ENCODE measurements at places on chromosomes 2 and 18. TPM values are rescaled to one million over a fixed set of nuclear protein-coding genes. Genes with fewer than 3 reads are reported as not detected.

GAREM2 gene
- 2.7 TPM for total RNA-seq

CNTNAP5 gene
- not detected for total RNA-seq

REG3A gene
- not detected for total RNA-seq

GREB1L gene
- 22.8 TPM for total RNA-seq

NEU2 gene
- not detected for total RNA-seq

RPRD1A gene
- 56.8 TPM for total RNA-seq

DNA sequence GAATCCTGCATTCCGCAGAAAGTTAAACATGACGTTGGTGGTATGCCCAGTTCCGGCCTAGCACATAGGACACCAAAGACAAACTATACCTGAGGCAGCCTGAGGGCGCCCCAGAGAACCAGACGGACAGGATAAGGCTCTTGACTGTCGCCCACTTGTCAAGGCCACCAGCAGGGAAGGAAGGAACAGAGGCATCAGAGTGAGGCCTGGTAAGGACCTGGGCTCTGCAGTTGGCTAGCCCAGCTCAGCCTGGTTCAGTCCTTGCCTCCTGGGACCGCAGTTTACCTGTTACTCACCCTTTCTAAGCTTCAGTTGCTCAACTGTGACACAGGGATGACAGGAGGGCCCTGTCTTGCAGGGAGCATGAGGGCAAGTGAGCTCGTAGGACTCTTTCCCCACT lies 82.1 kb downstream of the ACTR2 start:
- no peak overlapping the region for H3K4me3 ChIP-seq
- peaks cover 5% of the 10 kb centered on the region for H3K4me1 ChIP-seq
- no peaks in the 10 kb centered on the region for H3K36me3 ChIP-seq
- H3K27ac ChIP-seq, result peak overlapping the region; percentile 12
- no peaks in the 10 kb centered on the region for H3K27me3 ChIP-seq

GRCh38 chr2:102420290-102420689 lies 2.7 kb upstream of the IL18RAP start:
- H3K4me3 ChIP-seq, result no peak overlapping the region
- no peaks in the 10 kb centered on the region for H3K4me1 ChIP-seq
- no peak overlapping the region for H3K27ac ChIP-seq
- no peaks in the 10 kb centered on the region for H3K36me3 ChIP-seq
- no peaks in the 10 kb centered on the region for H3K27me3 ChIP-seq

DNA sequence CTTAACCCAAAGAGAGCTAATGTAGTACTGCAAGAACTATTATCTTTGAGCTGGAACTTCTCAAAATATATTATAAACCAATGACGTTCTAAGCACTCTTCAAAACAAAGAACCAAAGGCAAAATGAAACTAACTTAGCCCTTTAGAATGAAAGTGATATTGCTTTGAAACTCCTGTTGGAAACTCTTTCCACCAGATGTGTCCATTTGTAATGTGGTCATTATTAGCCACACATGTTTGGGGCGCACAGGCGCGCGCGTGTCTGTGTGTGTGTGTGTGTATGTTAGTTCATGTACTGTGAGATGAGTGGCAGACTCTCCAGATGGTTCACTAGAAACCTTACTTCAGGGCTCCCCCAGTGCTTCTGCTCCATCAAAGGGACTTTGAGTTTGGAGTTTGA lies 323.4 kb downstream of the BCL11A start:
- H3K4me1 ChIP-seq, result no peaks in the 10 kb centered on the region
- no peak overlapping the region for H3K27ac ChIP-seq
- no peaks in the 10 kb centered on the region for H3K27me3 ChIP-seq
- no peaks in the 10 kb centered on the region for H3K36me3 ChIP-seq

GRCh38 chr2:165594935-165595255 lies 125.4 kb downstream of the CSRNP3 start:
- H3K4me1 ChIP-seq, result no peaks in the 10 kb centered on the region
- H3K4me3 ChIP-seq, result no peak overlapping the region

GRCh38 chr2:144830543-144830942 lies 310.6 kb upstream of the ZEB2 start:
- DNase-seq, result no peak
- no peaks in the 10 kb centered on the region for H3K36me3 ChIP-seq
- peaks cover 2% of the 10 kb centered on the region for H3K4me1 ChIP-seq
- no peaks in the 10 kb centered on the region for H3K27me3 ChIP-seq

DNA sequence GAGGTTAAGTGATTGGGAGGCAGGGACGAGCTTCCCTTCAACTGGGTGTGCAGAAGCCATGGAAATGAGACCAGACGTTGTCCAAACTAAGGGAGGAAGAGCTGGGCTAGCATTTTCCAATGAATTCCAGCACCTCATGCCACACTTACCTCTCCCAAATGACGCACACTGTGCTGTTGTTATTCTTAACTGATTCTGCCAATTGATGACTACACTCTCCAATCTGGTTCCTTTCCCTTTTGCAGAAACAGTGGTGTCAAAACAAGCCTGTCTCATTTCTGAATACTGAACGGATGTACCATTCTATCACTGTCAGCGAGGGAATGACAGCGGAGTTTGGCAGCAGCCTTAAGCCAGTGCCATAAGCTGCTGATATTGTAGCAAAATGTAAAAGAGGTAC lies 380.5 kb upstream of the HNRNPA3 start:
- no peak overlapping the region for H3K27ac ChIP-seq
- no peak for DNase-seq
- no peaks in the 10 kb centered on the region for H3K27me3 ChIP-seq
- H3K4me1 ChIP-seq, result no peaks in the 10 kb centered on the region
- no peaks in the 10 kb centered on the region for H3K36me3 ChIP-seq

DNA sequence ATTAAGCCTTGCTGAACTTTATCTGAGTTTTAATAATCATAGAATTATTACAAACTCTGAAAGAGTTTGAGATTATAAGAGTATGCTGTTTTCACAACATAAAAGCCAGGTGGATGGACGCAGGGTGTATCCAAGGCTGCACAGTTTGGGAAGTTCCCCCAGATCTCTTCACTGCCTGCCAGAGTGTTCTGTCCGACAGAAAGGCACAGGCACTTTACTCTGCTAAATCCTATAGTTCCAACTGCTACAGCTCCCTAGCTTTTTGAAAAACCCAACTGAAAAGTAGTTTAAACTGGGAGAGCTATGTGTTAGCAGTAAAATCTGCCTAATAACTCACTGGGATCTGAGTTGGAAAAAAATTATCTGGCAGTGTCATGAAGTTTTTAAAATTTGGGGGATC lies 38.0 kb downstream of the MFSD6 start:
- H3K4me1 ChIP-seq, result peaks cover 9% of the 10 kb centered on the region
- no peaks in the 10 kb centered on the region for H3K27me3 ChIP-seq

GRCh38 chr2:141311430-141311829 lies 819.4 kb downstream of the LRP1B start:
- H3K36me3 ChIP-seq, result no peaks in the 10 kb centered on the region
- no peaks in the 10 kb centered on the region for H3K27me3 ChIP-seq
- no peak overlapping the region for H3K27ac ChIP-seq
- H3K4me1 ChIP-seq, result no peaks in the 10 kb centered on the region

- no peaks in the 10 kb centered on the region for H3K27me3 ChIP-seq
- no peaks in the 10 kb centered on the region for H3K36me3 ChIP-seq
- no peak overlapping the region for H3K4me3 ChIP-seq
- DNase-seq, result no peak
- peaks cover 2% of the 10 kb centered on the region for H3K4me1 ChIP-seq
- H3K27ac ChIP-seq, result no peak overlapping the region
Observed at GRCh38 chr2:38661306-38661705, 4.6 kb upstream of the GALM start.

GRCh38 chr2:54274781-54275242 lies 18.8 kb upstream of the TSPYL6 start:
- no peaks in the 10 kb centered on the region for H3K27me3 ChIP-seq
- no peaks in the 10 kb centered on the region for H3K4me1 ChIP-seq
- DNase-seq, result no peak
- H3K27ac ChIP-seq, result no peak overlapping the region
- no peaks in the 10 kb centered on the region for H3K36me3 ChIP-seq

DNA sequence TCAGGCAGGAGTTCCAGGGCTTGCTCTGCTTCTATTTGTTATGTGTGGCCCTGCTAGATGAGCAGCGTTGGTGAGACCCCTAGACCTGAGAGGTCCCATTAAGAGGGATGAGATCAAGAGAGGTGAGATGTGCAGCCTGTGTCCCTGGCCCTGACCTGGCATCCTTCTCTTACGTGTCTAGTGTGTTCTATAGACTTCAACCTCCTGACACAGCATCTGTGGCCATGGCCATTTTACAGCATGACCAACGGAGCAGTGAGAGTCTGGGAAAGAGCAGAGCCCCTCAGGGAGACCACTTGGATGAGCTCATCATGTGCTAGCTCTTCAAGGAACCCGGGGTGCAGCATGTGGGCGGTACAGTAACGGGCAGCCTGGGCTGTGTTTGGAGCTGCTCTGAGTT lies 32.7 kb upstream of the ASPRV1 start:
- no peak overlapping the region for H3K4me3 ChIP-seq
- H3K27me3 ChIP-seq, result no peaks in the 10 kb centered on the region
- H3K4me1 ChIP-seq, result no peaks in the 10 kb centered on the region
- no peak for DNase-seq
- H3K27ac ChIP-seq, result no peak overlapping the region

- no peak overlapping the region for H3K4me3 ChIP-seq
- H3K27me3 ChIP-seq, result no peaks in the 10 kb centered on the region
- H3K27ac ChIP-seq, result no peak overlapping the region
- no peak for DNase-seq
Observed at GRCh38 chr2:144049137-144049536, 470.8 kb downstream of the ZEB2 start.

GRCh38 chr2:33644215-33644614 lies 45.1 kb upstream of the FAM98A start:
- H3K27me3 ChIP-seq, result no peaks in the 10 kb centered on the region
- no peak overlapping the region for H3K27ac ChIP-seq
- no peak overlapping the region for H3K4me3 ChIP-seq
- H3K4me1 ChIP-seq, result no peaks in the 10 kb centered on the region
- H3K36me3 ChIP-seq, result no peaks in the 10 kb centered on the region
- no peak for DNase-seq

DNA sequence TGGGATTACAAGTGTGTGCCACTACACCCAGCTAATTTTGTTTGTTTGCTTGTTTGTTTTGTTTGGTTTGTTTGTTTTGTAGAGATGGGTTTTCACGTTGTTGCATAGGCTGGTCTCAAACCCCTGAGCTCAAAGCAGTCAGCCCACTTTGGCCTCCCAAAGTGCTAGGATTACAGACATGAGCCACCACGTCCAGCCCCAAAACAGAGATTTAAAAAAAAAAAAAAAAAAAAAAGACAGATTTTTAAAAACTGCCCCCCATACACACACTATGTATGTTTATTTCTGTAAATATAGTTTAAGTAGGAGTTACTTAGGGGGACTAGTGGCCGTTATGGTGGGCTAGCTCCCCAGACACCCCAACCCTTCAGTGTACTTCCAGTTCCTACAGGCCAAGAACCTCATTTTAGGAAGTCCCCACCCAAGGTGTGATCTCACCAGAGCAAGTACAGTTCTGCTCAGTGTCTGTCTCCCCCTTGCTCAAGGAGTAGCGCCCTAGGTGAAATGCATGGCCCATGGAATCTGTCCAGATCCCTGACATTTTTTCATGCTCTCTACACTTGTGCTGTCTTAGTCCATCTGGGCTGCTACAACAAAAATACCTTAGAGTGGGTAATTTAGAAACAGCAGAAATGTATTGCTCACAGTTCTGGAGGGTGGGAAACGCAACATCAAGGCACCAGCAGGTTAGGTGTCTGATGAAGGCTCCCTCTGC lies 1.6 kb upstream of the TMBIM1 start:
- no peaks in the 10 kb centered on the region for H3K36me3 ChIP-seq
- DNase-seq, result no peak
- no peak overlapping the region for H3K27ac ChIP-seq
- H3K4me3 ChIP-seq, result no peak overlapping the region
- peaks cover 7% of the 10 kb centered on the region for H3K4me1 ChIP-seq
- H3K27me3 ChIP-seq, result no peaks in the 10 kb centered on the region

GRCh38 chr18:25516121-25516520 lies 164.2 kb upstream of the ZNF521 start:
- no peaks in the 10 kb centered on the region for H3K36me3 ChIP-seq
- H3K4me1 ChIP-seq, result no peaks in the 10 kb centered on the region
- DNase-seq, result no peak
- no peak overlapping the region for H3K27ac ChIP-seq
- H3K4me3 ChIP-seq, result no peak overlapping the region
- no peaks in the 10 kb centered on the region for H3K27me3 ChIP-seq

GRCh38 chr2:200873560-200873959 lies 9.1 kb upstream of the CLK1 start:
- no peak overlapping the region for H3K4me3 ChIP-seq
- H3K4me1 ChIP-seq, result peaks cover 2% of the 10 kb centered on the region
- no peaks in the 10 kb centered on the region for H3K27me3 ChIP-seq
- H3K36me3 ChIP-seq, result no peaks in the 10 kb centered on the region

DNA sequence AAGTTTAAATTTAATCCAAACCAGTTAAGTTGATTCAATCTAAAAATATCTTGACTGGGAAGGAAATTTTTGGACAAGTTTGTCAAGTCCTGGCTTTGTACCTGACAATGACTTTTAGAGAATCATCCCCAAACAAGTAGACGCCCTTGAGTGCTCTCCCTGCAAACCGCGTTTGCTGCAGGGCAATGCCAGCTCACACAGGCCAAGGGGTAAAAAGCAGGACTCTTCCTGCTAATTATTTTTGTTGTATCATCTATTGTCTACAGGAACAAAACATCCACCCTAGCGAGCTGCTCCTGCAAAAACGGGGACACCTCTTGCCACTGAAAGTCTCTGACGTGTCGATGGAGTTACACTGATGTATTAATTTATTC lies 10.9 kb downstream of the ID2 start:
- H3K27ac ChIP-seq, result no peak overlapping the region
- no peak overlapping the region for H3K4me3 ChIP-seq
- H3K27me3 ChIP-seq, result no peaks in the 10 kb centered on the region
- no peak for DNase-seq

- no peaks in the 10 kb centered on the region for H3K4me1 ChIP-seq
- H3K36me3 ChIP-seq, result no peaks in the 10 kb centered on the region
- no peak for DNase-seq
- no peak overlapping the region for H3K4me3 ChIP-seq
Observed at GRCh38 chr2:88253375-88253774, 83.2 kb downstream of the THNSL2 start.

GRCh38 chr2:203352604-203353255 lies 24.5 kb downstream of the ABI2 start:
- H3K36me3 ChIP-seq, result no peaks in the 10 kb centered on the region
- no peak overlapping the region for H3K4me3 ChIP-seq
- DNase-seq, result no peak
- H3K27me3 ChIP-seq, result no peaks in the 10 kb centered on the region
- no peak overlapping the region for H3K27ac ChIP-seq
